ENCODE measurements at places on chromosomes 6 and 20.

DNA sequence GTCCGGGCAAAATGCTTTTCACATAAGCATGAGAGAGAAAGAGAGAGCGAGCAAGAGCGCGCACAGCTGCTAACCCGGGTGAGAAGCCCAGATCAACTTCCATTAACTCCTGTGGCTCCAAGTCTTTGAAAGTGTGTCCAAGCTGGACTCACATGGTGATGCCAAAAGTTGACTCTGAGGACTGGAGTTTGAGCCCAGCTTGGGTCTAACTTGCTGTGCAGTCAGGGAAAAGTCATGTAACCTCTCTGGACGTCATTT is 357.2 kb upstream of the SULF2 start:
- no peak for DNase-seq

GRCh38 chr20:4601630-4602296 is 119.9 kb upstream of the PRND start:
- DNase-seq, result no peak

GRCh38 chr6:109381061-109381746 is 1.1 kb downstream of the CD164 start:
- no peak for DNase-seq

DNA sequence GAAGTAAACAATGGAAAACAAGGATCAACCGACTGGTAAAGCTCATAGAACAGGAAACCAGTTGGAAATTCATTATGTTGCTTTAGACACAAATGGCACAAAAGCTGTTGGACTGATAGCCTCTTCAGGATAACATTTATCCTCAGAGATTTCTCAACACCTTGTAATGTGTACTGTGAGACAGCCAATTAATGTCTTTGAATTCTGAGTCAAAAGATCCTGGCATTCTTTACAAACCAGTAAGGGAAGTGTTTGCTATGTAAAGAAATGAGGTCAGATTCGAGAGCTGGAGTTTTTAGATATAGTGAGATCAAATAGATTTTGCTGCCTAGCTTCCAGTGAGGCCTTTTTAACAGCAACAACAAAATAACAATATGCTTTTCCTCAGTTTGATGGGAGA is 439.2 kb downstream of the C6orf118 start:
- DNase-seq, result no peak

- DNase-seq, result no peak
Observed at GRCh38 chr20:47818016-47818415, 32.7 kb upstream of the SULF2 start.

GRCh38 chr6:116536216-116536621 is 9.3 kb downstream of the TRAPPC3L start:
- DNase-seq, result no peak

GRCh38 chr6:159808647-159809046 is 8.6 kb downstream of the PNLDC1 start:
- DNase-seq, result no peak

- DNase-seq, result no peak
Observed at GRCh38 chr6:130515306-130515705, 149.5 kb downstream of the TMEM200A start.

GRCh38 chr6:140825731-140826130 is 1307.0 kb upstream of the GJE1 start:
- DNase-seq, result no peak

GRCh38 chr6:2943564-2943955 is 27.8 kb downstream of the SERPINB6 start:
- DNase-seq, result no peak

GRCh38 chr6:120622127-120622631 is 712.1 kb downstream of the TBC1D32 start:
- DNase-seq, result no peak
